ENCODE measurements at places on chromosomes 4 and X.

DNA sequence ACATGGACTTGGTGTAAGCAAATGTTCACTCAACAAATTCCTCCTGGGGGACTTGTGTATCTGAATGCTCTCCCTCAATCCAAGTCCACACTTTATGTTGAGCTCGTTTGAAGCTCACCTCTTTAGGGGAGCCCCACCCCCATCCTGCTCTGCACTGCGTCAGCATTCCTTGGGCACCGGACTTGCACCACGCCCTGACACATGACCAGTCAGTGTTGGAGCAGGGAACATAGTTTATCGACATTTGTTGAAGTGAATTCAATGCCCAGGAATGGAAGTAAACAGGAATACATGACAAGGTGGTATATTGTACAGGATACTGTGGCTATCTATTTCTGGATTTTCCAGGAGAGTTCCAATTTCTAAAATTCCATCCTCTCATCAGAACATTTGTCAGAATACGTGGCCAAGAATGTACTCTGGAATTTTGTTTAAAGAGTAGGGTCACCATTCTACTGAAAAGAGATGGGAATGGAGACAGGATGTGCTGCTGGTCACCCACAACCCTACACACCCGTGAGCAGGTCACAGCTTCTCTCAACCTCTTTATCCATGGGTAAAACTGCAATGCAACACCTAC is 60.0 kb upstream of the LNX1 start:
- no peak for DNase-seq

DNA sequence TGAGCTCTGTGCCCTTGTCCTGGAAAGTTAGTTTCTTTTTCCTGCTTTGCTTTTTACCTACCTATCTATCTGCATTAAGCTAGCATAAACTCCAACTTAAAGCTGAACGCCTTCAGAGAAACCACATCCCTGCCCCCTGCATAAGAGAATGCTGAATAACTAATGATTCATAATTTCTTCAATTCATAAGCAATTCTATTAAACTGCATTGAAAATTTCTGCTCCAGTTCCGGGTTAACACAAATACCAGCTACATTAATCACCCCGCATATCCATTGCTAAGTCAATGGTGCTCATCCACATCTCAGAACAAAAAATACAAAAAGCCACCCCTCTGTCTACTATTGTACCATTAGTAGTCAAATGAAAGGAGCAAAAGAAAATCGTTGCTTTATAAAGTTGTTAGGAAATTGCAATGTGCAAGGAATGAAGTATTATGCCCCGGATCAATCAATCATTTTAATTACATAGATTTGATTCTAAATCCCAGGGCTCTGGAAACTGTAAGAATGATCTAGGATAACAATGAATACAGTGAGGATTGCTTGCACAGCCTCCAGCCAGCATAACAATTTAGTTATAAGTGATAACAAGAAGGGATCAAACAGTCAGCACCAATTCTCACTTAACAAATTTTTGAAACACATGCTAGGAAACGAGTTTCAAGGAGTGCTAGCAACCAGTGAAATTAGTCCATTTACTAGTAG is 106.8 kb downstream of the ELOVL6 start:
- DNase-seq: no peak

DNA sequence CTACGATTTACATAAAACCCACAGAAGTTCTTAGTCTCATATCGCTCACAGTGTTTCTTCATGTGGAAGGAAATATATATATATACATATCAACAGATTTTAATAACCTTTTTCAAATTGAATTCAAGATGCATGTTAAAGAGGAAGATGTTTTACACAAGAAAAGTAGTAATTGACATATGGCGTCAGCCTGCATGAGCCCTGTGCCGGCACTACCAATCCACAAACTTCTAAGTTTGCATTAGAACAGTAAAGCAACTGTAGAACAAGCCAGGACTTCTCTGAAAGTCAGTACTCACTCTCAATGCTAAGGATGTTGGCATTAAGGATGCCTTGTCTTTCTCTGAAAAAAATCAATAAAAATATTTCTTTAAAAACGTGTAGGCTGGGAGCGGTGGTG is 441.3 kb upstream of the SMIM31 start:
- no peak for DNase-seq

DNA sequence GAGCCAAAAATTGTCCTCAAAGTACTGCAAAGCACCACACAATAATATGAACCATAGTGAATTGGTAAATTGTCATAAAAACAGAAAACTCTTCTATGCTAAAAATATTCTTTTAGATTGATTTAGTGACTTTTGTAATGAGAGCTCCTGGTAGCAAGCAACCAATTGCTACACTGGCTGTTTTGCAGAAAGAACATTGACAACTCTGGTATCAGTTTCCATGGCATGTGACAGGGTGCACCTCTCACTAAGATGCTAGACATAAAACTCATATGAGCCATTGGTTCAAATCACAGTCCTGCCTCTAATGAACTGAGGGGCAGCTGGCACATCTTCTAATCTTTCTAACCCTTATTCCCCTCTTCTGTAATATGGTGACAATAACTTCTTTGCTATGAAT is 212.2 kb downstream of the HS3ST1 start:
- DNase-seq: no peak

DNA sequence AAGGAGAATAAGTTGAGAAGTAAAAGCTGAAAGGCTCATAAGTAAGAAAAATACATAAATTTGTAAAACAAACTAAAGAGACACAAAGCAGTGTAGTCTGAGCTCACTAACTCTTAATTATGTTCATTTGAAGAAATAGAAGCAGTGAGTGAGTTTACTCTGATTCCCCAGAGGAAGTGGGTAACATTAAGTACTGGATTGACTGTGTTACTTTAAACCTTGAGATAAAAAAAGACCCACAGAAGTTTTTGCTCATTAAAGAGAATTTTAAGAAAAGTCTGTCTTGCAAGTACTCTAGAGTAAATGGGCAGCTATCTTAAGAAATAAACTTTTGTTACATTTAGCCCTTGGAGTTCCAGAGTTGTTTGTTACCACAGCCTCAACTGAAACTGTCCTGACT is 2466.9 kb downstream of the PCDH7 start:
- DNase-seq: no peak

- DNase-seq: no peak
Measured at GRCh38 chrX:78124307-78124706, 15.1 kb downstream of the TAF9B start.

- DNase-seq: no peak
Measured at GRCh38 chr4:153934688-153935017, 145.8 kb upstream of the SFRP2 start.

GRCh38 chr4:37590016-37590415 is 96.2 kb downstream of the RELL1 start:
- DNase-seq: no peak

DNA sequence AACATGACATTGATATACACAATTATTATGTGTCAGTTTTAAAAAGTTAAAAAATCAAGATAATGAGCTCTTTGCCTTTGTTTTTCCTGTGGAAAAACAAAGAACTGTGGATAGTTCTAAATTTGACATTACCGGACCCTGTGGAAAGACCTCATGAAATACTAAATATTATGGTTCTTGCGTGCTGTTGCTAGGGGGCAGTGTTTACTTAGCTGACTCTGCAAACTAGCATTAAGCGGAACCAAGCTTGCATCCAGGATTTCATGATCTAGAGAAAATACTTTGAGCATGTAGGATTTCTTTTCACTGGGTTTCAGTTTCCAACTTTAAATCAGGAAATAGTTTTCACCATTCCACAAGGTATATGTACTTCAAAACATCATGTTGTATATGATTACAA is 33.6 kb downstream of the CLCN4 start:
- DNase-seq: no peak

GRCh38 chrX:104211187-104211586 is 43.5 kb downstream of the ESX1 start:
- no peak for DNase-seq

DNA sequence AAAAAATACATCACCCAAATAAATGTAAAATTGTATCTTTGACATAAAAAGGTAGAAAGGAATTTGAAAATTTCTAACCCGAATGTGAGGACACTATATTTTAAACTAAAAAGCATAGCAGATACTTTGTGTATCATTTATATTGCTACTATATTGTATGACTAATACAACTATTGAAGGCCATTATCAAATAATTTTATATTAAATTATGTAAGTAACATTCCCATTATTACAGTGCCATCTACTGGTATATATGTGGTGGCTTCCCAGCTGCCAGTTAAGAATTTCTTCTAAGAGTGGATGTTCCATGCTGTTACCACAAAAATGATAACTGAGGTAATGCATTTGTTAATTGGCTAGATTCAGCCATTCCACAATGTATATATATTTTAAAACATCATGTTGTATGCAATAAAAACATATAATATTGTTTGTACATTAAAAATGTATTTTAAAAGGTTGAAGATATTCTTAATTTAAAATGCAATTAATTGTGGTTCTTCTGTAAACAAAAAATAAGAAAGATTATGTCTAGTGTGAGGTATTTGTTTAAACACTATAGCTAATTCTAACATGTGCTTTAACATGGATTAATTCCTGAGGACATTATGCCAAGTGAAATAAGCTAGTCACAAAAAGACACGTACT is 65.3 kb downstream of the EGF start:
- no peak for DNase-seq

- no peak for DNase-seq
Measured at GRCh38 chrX:22121161-22121560, 89.0 kb downstream of the PHEX start.

DNA sequence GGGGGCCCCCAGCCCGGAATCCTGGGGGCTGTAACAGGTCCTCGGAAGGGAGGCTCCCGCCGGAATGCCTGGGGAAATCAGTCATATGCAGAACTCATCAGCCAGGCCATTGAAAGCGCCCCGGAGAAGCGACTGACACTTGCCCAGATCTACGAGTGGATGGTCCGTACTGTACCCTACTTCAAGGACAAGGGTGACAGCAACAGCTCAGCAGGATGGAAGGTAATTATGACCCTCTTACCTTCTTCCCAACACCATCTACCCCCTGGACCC is 1.0 kb downstream of the FOXO4 start:
- DNase-seq: no peak

- DNase-seq: no peak
Measured at GRCh38 chrX:69027181-69028005, 137.9 kb downstream of the PJA1 start.

All from stimulated activated CD8-positive, alpha-beta memory T cell treated with anti-CD3 and anti-CD28 coated beads, Interleukin-7, amount 100 ng/mL, for 48 hours (primary cell).